Fibroblast of skin of back (primary cell): ENCODE measurements at places on chromosomes 2 and 18.

DNA sequence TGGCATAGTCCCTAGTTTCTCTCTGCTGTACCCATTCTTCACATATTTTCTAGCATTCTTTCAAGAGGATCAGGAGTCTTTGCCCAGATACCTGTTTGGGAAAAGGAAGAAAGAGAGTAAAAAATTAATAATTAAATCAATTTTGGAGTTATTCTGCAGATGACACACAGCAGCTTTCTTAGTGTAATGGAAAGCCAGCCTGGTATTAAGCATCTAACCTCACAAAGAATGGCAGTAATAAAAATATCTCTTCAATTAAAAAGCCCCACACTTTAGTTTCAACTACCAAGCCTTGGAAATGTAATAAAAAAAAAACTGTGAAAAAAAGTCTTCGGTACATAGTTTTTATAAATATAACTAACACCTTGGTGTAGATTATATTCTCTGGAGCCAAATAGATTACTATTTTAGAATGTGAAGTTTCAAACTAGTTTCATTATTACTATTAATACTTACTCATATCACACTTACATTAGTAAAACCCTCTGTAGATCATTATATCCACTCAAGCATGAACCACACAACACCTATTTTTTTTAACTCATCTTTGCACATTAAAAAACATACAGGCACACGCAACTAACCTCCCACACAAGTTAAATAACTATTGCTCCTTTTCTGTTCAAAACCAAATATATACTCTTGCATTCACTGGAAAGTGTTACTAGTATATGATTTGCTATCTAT is 90.9 kb downstream of the GPD2 start:
- no peak for DNase-seq

DNA sequence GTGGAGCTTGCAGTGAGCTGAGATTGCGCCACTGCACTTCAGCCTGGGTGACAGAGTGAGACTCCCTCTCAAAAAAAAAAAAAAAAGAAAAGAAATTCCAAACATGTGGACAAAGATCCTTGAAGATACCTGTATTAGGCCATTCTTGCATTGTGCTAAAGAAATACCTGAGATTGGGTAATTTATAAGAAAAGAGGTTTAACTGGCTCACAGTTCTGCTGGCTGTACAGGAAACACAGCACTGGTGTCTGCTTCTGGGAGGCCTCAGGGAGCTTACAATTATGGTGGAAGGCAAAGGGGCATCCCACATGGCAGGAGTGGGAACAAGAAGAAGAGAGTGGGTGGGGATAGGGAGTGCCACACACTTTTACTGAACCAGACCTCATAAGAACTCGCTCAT is 140.1 kb downstream of the SS18 start:
- DNase-seq = no peak

DNA sequence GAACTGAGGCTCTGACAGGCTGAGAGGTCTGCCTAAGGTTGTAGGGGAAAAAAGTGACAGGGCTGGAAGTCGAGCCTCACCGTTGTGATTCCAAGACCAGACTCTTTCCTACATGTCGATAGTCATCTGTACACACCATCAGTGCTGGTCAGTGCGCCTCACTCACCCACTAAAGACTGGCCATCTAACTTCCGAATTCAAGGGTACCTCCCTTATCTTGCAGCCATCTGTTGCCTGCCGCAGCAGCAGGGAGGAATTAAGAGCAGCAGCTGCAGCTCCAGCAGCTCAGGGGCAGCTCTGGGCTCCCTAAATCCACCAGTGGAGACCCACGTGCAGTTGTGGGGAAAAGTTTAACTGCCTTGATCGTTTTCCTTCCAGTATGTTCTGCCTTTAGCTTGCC is 32.6 kb upstream of the GPR39 start:
- no peak for DNase-seq

DNA sequence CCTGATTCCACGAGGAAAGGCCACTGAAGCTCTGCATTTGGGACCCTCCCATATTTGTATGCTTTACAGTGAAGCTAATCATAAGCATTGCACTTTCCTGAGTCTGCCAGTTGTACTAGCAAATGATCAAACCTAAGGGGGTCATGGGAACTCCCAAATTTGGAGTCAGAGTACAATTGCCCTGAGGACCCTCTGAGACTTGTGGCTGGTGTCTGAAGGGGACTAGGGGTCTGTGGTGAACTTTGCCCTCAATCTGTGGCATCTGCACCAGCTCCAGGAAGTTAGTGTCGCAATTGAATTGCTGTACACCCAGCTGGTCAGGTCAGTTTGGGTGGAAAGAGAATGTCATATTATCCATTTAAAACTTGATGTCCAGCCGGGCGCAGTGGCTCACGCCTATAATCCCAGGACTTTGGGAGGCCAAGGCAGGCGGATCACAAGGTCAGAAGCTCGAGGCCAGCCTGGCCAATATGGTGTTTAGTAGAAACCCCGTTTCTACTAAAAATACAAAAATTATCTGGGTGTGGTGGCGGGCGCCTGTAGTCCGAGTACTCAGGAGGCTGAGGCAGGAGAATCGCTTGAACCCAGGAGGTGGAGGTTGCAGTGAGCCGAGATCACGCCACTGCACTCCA is 18.1 kb downstream of the SOWAHC start:
- no peak for DNase-seq

GRCh38 chr2:240505910-240506309 is 51.9 kb downstream of the ANKMY1 start:
- DNase-seq = no peak
